Left ventricle myocardium inferior (tissue), 1 donor: ENCODE measurements at places on chromosomes 1 and 21. TPM values are rescaled to one million over a fixed set of nuclear protein-coding genes. Genes with fewer than 3 reads are reported as not detected.
A peak's percentile ranks its signal among the peaks of the same experiment; 100 is the strongest.

Gene OR6K3
- not detected for total RNA-seq

GRCh38 chr1:235145639-235146038 lies 15.4 kb downstream of the RBM34 start:
- no peak for DNase-seq

Gene A3GALT2
- not detected for total RNA-seq

DNA sequence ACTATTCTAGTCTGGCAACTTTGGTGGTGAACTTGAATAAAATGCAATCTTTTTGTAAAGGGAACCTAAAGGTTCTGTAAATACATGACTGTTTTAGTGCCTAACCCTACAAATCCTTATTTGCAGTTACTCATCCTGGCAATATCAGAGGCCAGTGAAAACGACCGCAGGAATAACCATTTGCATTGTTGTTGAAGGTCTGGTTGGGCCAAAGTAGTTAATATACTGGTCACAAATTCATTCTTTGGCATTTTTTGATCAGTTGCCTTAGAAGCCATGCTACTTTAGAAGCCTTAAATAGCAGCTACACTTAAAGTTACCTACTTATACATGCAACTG lies 93.7 kb downstream of the AHCTF1 start:
- no peak for DNase-seq

GRCh38 chr1:223653015-223653414 lies 12.5 kb downstream of the CAPN8 start:
- DNase-seq = no peak

- DNase-seq = peak; percentile 15
These were observed 16.1 kb downstream of the COL6A1 start for GRCh38 chr21:45997495-45998275.

Gene ERO1B
- total RNA-seq = 7.2 TPM

DNA sequence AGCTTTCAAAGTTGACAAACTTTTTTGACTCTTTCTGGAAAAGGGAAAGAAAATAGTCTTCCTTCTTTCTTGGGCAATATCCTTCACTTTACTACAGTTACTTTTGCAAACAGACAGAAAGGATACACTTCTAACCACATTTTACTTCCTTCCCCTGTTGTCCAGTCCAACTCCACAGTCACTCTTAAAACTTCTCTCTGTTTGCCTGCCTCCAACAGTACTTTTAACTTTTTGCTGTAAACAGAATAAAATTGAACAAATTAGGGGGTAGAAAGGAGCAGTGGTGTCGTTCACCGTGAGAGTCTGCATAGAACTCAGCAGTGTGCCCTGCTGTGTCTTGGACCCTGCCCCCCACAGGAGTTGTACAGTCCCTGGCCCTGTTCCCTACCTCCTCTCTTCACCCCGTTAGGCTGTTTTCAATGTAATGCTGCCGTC lies 160.8 kb upstream of the SGIP1 start:
- DNase-seq = no peak

GRCh38 chr1:209305221-209305954 lies 278.1 kb upstream of the CAMK1G start:
- no peak for DNase-seq

- DNase-seq = no peak
These were observed 213.9 kb downstream of the TOMM20 start for GRCh38 chr1:234914606-234915290.

- no peak for DNase-seq
These were observed 4.8 kb downstream of the GNG4 start for GRCh38 chr1:235644693-235645305.

- DNase-seq = no peak
These were observed 32.2 kb upstream of the AKT3 start for GRCh38 chr1:243882276-243882675.

DNA sequence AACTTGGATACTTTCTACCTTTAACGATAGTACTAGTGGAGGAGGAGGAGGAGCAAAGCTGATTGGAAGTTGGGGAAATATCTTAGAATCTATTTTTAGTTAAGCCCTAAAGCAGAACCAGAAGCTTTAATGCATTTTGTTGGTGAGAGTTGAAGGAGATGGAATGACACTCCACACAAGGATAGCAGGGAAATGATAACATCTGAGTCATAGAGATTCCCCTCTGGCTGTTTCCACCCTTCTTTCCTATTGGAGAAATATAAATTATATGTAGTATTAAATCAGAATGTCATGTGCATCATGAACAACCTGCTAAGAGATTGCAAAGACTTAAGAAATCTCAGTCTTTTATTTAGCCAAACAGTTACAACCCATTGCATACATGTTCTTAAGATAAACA lies 1357.7 kb downstream of the NCAM2 start:
- DNase-seq = no peak

Gene CD1E
- total RNA-seq = not detected

- DNase-seq = no peak
These were observed 28.5 kb upstream of the C1orf105 start for GRCh38 chr1:172391976-172392375.

Gene OR2L3
- total RNA-seq = not detected
